ENCODE measurements at places on chromosomes 4 and X.

DNA sequence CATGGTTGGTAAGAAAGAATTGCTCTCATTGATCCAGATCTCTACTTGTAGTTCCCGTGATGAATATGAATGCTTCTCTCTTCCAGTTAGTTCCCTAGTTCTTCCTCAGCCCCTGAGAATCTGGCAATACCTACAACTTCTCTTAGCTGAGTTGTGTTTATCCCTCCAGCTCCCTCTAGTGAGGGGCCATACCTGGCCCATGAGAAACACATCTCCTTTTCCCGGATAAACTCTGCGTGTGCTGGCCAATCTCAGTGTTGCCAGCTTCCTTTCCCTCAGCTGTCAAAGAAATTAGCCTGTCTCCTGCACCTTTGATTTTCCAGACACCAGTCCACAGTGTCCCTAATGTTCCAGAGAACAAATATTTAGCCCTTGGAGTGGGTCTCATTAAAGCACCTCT lies 5.7 kb downstream of the CBLL2 start:
- no peak for DNase-seq

DNA sequence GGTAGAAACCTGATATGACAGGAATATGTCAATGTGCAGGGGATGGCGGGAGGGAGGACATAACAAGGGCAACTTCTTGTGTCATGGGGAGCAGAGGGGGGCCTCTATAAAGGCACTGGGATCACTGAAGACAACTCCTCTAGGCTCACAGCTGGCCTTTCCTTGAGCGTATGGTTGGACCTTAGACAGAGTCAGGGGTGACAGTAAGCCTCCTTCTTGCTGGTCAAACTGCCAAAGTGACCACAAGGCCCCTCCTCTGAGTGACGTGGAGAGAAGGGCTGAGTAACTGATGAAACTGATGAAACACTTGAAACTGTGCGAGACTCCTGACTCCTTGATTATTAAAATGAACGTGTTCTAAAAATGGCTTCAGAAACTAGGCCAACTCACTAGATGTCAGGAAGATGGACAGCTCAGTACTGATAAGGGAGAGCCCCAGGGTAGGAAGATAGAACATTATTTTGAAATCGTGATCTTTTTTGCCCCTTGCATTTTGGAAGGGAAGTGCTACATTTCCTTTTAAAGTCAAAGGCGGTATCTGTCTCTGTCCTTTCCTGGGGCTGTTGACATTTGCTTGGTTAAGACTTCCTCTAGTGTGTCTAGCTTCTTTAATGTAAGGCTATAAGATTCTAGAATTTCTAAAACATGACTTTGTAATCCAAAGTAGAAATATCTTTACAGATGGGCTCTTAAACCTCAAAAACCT lies 1.6 kb downstream of the RAB33A start:
- DNase-seq: peak; percentile 76

GRCh38 chrX:113833096-113834055 lies 750.5 kb upstream of the HTR2C start:
- no peak for DNase-seq

GRCh38 chrX:44392767-44393166 lies 49.3 kb upstream of the EFHC2 start:
- no peak for DNase-seq

- DNase-seq: no peak
Measured at GRCh38 chr4:2888886-2889285, 45.2 kb downstream of the ADD1 start.

DNA sequence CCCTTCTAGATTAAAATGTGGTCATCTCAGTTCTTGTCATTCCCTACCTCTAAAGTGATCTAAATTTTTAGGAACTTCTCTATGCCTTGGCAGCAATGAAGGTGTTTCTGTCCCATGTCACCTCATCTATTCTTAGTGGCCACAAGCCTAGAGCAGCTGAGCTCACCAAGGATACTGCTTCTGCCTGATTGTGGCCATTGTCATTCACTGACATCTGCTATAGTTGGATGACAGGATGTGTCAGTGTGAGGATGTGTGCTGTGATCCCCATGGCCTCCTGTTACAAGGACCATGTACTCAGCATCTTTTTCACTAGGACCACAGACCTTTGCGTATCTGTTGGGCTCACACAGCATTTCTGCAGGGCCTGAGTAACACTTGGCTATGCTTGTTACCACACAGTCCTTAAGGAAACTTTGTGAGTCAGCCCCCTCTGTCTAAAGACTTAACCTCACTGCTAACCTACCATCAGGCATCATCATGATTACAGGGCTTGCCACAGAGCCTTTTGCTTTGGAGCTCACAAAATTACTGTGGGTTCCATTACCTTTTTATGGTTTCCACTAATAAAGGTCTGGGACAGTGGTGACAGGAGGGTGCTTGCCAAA lies 421.0 kb downstream of the ADAM29 start:
- DNase-seq: no peak

DNA sequence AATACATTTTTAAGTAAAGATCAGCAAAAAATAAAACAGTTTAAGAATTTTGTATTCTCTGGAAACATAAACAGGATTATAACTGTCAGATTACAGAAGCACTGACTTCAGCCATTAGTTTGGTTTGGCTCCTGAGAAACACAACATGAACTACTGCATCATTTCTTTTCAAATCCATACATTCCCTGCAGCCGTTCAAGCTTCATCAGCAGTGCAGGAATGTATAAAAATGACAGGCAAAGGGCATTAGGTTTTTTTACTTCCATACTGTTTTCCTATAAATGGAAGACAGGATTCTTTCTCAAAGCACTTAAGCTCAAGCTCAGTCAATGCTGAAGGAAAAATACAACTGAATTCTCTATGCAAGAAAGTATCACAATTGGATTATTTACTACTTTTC lies 4.2 kb upstream of the MAB21L2 start:
- DNase-seq: no peak

DNA sequence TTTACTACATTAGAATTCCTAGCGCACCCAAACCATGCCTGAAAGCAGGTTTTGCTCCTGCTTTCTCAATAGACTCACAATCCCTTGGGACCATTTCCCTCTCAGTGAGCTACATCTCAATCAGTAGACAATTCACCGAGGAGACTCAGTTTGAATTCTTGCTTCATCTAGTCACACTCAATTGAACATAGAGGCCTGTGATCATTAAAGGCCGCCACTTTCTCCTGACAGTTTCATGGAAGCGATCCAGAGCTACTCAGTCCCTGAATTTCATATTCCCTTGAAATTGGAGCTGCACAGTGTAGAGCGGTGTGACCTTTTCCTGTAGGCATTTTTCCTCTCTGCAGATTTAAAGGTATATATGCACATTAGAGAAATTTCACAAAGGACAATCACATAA lies 193.9 kb upstream of the SPOCK3 start:
- no peak for DNase-seq

- DNase-seq: no peak
Measured at GRCh38 chr4:55808186-55808585, 11.4 kb upstream of the EXOC1L start.

- no peak for DNase-seq
Measured at GRCh38 chr4:146049802-146050201, 111.2 kb upstream of the ZNF827 start.

DNA sequence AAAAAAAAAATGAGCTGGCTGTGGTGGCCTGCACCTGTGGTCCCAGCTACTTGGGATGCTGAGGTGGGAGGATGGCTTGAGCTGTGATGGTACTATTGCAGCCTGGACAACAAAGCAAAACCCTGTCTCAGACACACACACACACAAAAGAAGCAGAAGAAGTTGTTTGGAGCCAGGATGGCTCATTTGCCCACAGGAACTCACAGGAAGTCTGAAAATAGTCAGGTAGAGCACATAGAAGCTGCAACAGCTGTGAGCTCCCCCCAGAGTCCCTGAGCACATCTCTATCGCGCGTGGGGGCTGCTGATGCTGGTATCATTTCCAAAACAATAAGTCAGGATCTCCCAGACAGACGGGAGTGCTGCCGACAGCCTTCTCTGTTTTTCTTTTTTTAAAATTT lies 13.4 kb upstream of the DHRSX start:
- DNase-seq: no peak

DNA sequence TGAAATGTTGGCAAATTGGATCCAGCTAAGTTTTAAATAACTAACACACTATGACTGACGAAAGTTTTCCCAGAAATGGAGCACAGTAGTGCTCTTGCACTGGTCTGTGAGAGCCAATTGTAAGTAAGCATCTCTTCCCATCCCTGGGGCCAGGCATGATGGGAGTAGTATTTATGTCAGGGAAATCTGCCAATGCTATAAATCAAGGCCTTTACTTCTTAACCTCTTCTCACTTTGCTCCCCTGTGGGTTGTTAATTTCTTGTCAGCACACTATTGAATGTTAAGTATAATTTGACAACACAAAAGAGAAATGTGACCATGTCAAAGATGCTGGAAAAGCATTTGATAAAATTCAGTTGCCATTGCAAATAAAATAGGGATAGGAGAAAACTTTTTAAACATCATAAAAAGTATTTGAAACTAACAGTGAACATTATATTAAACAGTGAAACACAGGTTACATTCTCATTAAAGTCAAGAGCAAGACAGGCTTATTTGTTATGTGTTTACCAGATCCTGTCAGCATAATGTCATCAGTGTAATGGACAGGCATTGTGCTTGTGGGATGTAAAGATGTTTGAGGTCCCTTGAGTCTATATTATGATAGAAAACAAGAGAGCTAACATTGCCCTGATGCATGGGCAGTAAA lies 5.0 kb downstream of the F8A1 start:
- no peak for DNase-seq

DNA sequence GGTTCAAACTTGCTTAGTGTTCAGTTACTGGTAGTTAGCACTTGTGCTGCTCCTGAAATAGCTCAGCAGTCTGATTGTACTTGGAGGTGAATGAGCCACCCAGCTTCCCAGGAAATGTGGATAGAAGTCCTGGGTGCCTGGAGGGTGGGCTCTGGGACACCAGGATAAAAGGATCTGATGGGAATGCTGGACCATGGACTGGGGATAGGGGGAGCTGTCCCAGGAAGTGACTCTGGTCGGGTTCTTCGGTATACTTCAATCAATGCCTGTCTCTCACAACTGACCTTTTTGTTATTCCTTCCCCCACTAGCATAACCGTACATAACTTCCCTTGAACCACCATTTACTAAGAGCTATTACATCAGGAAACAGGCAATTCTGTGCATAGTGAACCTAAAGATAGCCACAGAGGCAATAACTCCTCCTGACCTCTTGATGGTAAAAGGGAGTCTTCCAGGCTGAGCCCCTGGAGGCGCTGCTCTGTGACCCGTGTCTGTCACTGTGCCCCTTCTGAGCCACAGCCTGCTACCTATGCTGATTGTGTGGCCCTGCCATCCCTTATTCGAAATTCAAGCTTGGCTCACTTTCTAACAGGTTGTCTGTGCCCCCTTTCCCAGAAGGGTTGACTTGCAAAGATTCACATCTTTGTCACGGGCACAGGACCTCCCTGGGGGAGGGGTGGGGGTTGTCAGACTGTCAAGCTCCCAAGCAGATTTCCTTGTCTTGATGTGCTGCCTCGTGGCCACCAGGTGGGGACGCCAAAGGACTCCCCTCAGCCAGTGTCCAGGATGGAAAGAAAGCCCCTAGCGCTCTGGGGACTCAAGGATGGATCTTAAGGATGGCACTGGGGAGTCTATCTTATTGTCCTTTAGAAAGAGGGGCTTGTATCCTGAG lies 24.5 kb upstream of the WDR1 start:
- DNase-seq: no peak

GRCh38 chr4:67702166-67702565 lies 1.2 kb upstream of the UBA6 start:
- no peak for DNase-seq

GRCh38 chrX:105265093-105265492 lies 44.6 kb upstream of the TEX13A start:
- no peak for DNase-seq

- peak; percentile 74 for DNase-seq
Measured at GRCh38 chr4:1309261-1310010, 19.7 kb downstream of the MAEA start.

- DNase-seq: no peak
Measured at GRCh38 chrX:143081231-143081630, 55.5 kb downstream of the SPANXN4 start.

All from activated CD4-positive, alpha-beta memory T cell treated with anti-CD3 and anti-CD28 coated beads for 36 hours (primary cell).